ENCODE measurements at places on chromosomes 16 and 17. TPM values are rescaled to one million over a fixed set of nuclear protein-coding genes. Genes with fewer than 3 reads are reported as not detected.

GRCh38 chr17:67679721-67680120 is 38.0 kb upstream of the NOL11 start:
- no peak for DNase-seq

DNA sequence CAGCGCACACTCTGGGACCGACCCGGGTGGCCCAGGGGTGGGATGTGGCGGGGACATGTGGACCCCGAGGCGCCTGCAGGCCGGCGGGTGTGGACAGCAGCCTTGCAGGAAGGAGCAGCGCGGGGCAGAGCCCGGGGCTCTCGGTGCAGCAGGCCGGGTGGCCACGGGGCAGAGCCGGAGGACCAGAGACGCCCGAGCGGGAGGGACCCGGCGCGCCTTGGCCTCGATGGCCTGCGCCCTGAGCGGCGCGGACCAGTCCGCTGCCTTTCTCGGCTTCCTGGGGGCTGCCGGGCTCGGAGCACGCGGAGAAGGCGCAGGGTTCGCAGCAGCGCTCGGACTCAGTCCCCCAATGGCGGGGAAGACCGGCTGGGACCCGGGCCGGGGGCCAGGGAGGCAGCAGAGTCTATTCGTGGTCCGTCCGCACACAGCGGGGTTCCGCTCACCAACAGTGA is 43.4 kb downstream of the OSBPL7 start:
- no peak for DNase-seq

GRCh38 chr17:35406568-35406967 is 25.7 kb downstream of the SLFN12 start:
- no peak for DNase-seq

GRCh38 chr17:47763913-47764582 is 31.0 kb downstream of the TBX21 start:
- DNase-seq: no peak

DNA sequence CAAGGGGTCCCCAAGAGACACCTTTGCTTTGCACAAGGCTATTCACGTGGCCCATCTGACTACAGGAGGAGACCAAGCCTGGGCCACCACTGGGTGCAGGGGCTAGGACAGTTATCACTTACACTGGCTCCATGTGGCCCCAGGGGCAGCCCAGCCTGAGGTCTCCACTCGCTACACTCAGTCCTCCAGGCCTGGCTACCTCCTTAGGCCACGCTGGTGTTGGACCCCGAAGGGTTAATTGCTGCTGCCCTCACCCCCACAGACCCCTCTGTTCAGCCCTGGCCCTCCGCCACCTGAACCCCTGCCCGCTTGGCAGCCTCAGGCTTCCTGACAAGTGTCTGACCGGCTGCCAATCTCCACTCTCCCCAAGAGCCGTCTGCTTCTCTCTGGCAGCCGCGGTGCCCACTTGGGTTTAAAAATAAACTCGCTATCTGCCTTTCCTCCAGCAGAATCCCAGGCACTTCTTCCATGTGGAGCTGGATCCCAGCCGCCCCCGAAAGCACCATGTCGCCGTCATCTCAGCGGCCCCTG is 27.8 kb downstream of the ADAM11 start:
- DNase-seq: no peak

- DNase-seq: no peak
These were observed 4.7 kb upstream of the IGSF6 start for GRCh38 chr16:21656795-21657768.

GRCh38 chr17:45227926-45228762 is 6.5 kb downstream of the FMNL1 start:
- no peak for DNase-seq

- no peak for DNase-seq
These were observed 20.7 kb upstream of the SIAH1 start for GRCh38 chr16:48405907-48406306.

- DNase-seq: no peak
These were observed 228.8 kb downstream of the SLC39A11 start for GRCh38 chr17:72863526-72864211.

DNA sequence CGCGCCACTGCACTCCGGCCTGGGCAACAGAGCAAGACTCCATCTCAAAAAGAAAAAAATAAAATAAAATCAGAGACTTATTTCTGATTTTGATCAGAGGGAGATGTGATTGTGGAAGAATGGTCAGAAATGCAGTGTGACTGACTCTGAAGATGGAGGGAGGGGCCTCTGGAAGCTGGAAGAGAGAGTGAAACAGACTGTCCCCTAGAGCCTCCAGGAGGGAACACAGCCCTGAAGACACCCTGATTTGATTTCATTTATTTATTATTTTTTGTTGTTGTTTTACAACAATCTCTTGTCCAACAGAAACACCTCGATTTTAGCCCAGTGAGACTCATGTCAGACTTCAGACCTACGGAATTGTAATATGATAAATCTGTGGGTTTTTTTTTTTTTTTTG is 26.1 kb downstream of the BCL7C start:
- DNase-seq: no peak

TEKT3 gene
- 2.5 TPM for total RNA-seq

SOST gene
- not detected for total RNA-seq

TPSAB1 gene
- 16.4 TPM for total RNA-seq

CDK3 gene
- 2.8 TPM for total RNA-seq

NPIPA3 gene
- 1.6 TPM for total RNA-seq

SLC13A2 gene
- total RNA-seq: 6.5 TPM
